ENCODE measurements at places on chromosomes 6 and 20.
A peak's percentile ranks its signal among the peaks of the same experiment; 100 is the strongest.

DNA sequence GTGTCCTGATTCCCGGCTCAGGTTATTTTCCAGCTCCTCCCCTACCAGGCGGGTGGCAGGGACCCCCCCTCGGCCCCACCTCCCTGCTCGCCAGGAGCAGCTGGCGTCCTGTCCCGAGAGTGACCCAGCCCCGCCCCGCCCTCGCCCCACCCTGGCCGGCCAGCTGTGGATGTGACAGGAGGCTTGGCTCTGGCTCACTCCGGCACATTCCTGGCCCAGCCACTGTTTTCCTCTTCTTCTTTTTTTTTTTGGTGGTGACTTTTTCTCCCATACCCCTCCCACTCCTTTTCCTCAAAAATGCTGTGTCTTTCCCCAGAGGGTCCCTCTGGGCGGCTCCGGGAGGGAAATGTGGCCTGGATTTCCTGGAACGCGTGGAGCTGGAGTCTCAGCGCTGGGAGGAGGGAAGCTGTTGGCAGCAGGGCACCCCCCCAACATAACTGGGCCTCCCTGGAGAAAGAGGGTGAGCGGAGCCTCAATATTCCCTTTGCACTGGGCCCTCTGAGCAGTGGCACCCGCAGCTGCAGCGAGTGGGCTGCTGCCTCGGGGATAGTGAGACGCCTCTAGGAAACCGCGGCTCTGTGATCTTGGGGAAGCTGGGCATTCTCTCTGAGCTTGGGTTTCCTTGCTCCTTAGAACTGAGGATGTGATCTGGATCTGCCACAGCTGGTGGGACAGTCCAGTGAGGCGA is 28.3 kb upstream of the CSNK2A1 start:
- no peak overlapping the region for H3K27ac ChIP-seq
- no peaks in the 10 kb centered on the region for H3K4me1 ChIP-seq
- no peak for ATAC-seq
- no peaks in the 10 kb centered on the region for H3K36me3 ChIP-seq

- H3K27me3 ChIP-seq, result no peaks in the 10 kb centered on the region
- no peak for ATAC-seq
- H3K4me3 ChIP-seq, result peak overlapping the region; percentile 83
- peak overlapping the region; percentile 68 for H3K27ac ChIP-seq
Measured at GRCh38 chr20:406200-407132, 1.6 kb upstream of the RBCK1 start.

GRCh38 chr6:138692058-138692977 is 81.3 kb upstream of the CCDC28A start:
- H3K4me1 ChIP-seq, result no peaks in the 10 kb centered on the region
- H3K36me3 ChIP-seq, result no peaks in the 10 kb centered on the region
- peaks cover 32% of the 10 kb centered on the region for H3K27me3 ChIP-seq
- peak; percentile 71 for ATAC-seq

- ATAC-seq, result no peak
- peaks cover 7% of the 10 kb centered on the region for H3K4me1 ChIP-seq
- no peak overlapping the region for H3K27ac ChIP-seq
- H3K27me3 ChIP-seq, result peaks cover 46% of the 10 kb centered on the region
Measured at GRCh38 chr20:58212636-58213035, 15.8 kb downstream of the ANKRD60 start.

DNA sequence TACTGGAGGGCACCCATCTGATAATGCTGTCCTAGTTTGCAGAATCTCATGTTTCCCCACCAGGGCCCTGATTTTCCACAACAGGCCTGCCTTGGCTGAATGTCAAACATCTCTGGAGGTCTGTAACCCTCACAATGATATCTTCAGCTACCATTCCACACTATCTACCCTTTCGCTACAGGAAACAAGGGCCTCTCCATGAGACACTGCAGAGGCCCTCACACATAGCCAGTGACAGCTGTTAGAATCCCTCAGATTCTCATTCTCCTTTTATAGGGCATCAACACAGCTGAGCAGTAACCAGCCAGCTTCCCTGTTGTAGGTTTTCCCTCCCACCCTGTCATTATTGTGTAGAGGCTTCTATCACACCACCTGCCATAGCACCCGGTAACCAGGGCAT is 29.6 kb upstream of the MICB start:
- H3K4me1 ChIP-seq, result peaks cover 90% of the 10 kb centered on the region
- H3K4me3 ChIP-seq, result no peak overlapping the region
- peaks cover 69% of the 10 kb centered on the region for H3K36me3 ChIP-seq
- no peaks in the 10 kb centered on the region for H3K27me3 ChIP-seq
- H3K27ac ChIP-seq, result no peak overlapping the region
- no peak for ATAC-seq

GRCh38 chr6:129251669-129252376 is 368.9 kb downstream of the LAMA2 start:
- H3K36me3 ChIP-seq, result no peaks in the 10 kb centered on the region
- H3K27ac ChIP-seq, result no peak overlapping the region
- no peak overlapping the region for H3K4me3 ChIP-seq
- H3K27me3 ChIP-seq, result no peaks in the 10 kb centered on the region

DNA sequence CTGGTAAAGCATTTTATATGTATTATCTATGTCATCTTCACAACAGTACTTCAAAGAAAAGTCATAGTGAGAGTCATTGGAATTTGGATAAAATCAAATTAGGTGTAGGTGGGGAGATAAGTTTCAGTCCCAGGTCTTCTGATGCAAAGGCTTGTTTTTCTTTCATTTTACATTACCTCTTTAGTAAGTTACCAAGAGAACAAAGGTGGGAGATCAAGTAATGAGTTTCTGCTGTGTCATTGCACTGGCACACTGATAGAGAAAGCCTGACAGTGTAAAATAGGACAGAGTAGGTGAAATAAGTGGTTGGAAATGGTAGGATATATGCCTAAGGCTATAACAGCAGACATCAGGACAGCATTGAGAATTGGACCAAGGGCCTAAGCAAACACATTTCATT is 250.4 kb downstream of the NKAIN2 start:
- H3K36me3 ChIP-seq, result no peaks in the 10 kb centered on the region
- H3K27ac ChIP-seq, result no peak overlapping the region
- no peak for ATAC-seq
- no peaks in the 10 kb centered on the region for H3K27me3 ChIP-seq

DNA sequence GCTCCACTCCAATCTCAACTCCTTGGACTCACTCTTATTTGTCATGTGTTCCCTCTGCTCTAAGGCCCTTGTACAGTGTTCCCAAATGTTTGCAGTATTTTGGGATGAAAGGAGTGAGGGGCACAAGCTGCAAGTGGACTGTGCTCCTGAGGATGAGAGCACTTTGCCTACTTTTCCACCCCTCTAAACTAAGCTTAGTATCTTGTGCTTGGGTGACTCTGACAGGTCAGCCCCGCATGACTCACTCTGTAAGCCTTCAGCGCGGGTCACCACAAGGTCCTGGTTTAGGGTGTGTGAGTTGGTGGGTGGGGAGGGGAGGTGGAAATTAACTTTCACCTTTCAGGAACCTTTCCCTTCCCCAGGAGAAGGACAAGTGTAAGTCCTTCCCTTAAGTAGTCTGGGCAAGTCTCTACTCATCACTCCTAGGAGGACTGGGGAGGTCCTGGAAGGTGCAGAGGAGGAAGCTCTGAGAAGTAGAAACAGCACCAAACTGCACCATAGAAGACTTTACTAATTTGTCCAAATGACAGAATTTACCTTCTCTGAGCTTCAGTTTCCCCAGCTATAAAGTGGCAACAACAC is 68.8 kb upstream of the EPB41L1 start:
- peaks cover 6% of the 10 kb centered on the region for H3K4me1 ChIP-seq
- H3K27ac ChIP-seq, result no peak overlapping the region
- H3K36me3 ChIP-seq, result no peaks in the 10 kb centered on the region
- no peak overlapping the region for H3K4me3 ChIP-seq
- H3K27me3 ChIP-seq, result peaks cover under 1% of the 10 kb centered on the region

- no peaks in the 10 kb centered on the region for H3K36me3 ChIP-seq
- H3K4me1 ChIP-seq, result no peaks in the 10 kb centered on the region
- H3K27me3 ChIP-seq, result no peaks in the 10 kb centered on the region
- no peak overlapping the region for H3K27ac ChIP-seq
Measured at GRCh38 chr6:118029967-118030366, 122.9 kb downstream of the SLC35F1 start.

DNA sequence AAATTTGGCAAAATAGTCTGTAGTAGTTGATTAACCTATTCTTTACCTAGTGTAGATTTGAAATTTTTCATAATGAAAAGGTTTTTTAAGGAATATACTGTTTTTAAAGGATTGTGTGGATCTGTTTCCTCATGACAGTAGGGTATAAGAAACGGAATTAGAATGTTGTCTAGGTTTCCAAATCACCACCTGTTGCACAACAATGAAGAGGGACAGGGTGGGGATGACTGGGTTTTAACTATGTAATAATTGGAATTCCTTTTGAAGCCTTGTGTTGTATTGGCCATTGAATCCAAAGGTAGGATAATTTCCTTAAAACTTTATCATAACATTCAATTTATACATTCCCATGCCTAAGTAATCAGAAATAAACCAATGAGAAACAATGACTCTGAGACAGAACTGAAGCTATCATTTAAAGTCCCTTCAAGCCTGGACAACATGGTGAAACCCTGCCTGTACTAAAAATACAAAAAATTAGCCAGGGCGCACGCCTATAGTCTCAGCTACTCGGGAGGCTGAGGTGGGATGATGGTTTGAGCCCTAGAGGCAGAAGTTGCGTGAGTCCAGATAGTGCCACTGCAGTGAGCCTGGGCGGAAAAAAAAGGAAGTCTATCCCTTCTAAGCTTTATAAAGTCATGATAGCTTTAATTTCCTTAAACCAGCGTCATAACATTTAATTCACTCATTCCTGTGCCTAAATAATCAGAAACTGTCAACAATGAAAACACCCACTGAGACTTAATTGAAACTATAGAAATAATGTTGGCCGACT is 18.3 kb upstream of the SLC17A5 start:
- no peaks in the 10 kb centered on the region for H3K36me3 ChIP-seq
- H3K4me1 ChIP-seq, result no peaks in the 10 kb centered on the region
- H3K4me3 ChIP-seq, result no peak overlapping the region
- no peak for ATAC-seq
- no peak overlapping the region for H3K27ac ChIP-seq

DNA sequence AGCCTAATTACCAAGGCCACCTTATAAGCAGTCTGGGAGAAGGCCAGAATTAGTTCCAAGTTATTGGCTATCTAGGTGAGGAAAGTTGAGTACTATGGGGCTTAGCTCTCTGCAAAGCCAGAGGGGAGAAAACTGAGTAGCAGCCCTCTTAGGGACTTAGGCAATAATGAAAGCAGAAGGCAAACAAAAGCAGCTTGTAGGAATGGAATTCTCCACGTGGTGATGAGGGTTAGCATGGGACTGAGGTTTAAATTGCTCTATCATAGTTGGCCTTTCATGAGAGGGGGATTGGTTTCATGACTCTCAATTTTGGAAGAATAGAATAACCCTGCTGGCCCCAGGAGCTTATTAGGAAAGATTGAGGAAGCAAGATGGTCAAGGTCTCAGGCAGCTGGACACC is 7.0 kb upstream of the UBE2J1 start:
- no peaks in the 10 kb centered on the region for H3K27me3 ChIP-seq
- no peak overlapping the region for H3K4me3 ChIP-seq
- peaks cover 60% of the 10 kb centered on the region for H3K4me1 ChIP-seq
- H3K36me3 ChIP-seq, result no peaks in the 10 kb centered on the region

DNA sequence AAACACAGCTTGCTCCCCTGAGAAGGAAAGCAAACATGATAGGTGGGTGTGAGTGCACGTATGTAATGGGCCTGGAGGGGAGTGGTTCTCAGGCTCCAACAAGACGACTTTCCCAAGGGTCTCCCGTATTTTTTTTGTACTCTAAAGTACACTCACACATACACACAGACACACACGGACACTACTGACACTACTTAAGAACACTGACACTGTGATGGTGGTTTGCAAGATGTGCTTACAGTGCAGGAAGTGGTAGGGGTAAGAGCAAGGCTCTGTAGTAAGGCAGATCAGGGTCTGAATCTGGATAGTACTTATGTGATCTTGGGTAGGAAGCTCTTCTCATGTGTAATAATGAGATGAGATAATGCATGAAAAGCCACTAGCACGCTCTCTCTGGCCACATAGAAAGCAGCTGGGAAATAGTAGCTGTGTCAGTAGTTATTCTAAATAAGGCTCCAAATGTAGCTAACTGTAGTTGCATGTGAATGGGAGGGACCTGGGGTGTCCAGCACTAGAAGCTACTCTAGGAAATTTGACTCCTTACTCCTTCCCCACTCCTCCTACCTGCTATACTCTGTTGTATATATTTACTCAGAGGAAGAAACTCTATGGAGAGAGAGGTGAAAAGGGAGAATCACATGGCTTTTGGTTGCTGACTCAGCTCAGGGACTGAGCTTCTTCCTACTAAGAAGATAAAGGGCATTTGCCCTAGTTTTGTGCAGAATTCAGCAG is 8.4 kb upstream of the ZBTB24 start:
- H3K27me3 ChIP-seq, result no peaks in the 10 kb centered on the region
- H3K4me3 ChIP-seq, result no peak overlapping the region
- no peak overlapping the region for H3K27ac ChIP-seq
- ATAC-seq, result peak; percentile 64

GRCh38 chr20:5434116-5434515 is 117.4 kb upstream of the PROKR2 start:
- no peak for ATAC-seq
- peaks cover 24% of the 10 kb centered on the region for H3K27me3 ChIP-seq
- H3K36me3 ChIP-seq, result no peaks in the 10 kb centered on the region
- H3K4me1 ChIP-seq, result no peaks in the 10 kb centered on the region
- no peak overlapping the region for H3K27ac ChIP-seq

GRCh38 chr6:139014945-139015344 is 13.6 kb upstream of the ABRACL start:
- no peaks in the 10 kb centered on the region for H3K36me3 ChIP-seq
- H3K4me3 ChIP-seq, result no peak overlapping the region
- no peak overlapping the region for H3K27ac ChIP-seq
- H3K27me3 ChIP-seq, result no peaks in the 10 kb centered on the region

GRCh38 chr6:10210052-10210451 is 204.8 kb downstream of the TFAP2A start:
- H3K27ac ChIP-seq, result no peak overlapping the region
- peaks cover 16% of the 10 kb centered on the region for H3K27me3 ChIP-seq
- H3K4me3 ChIP-seq, result no peak overlapping the region
- no peaks in the 10 kb centered on the region for H3K36me3 ChIP-seq
- no peak for ATAC-seq

- no peak overlapping the region for H3K27ac ChIP-seq
- H3K36me3 ChIP-seq, result no peaks in the 10 kb centered on the region
- ATAC-seq, result no peak
- H3K4me3 ChIP-seq, result no peak overlapping the region
Measured at GRCh38 chr6:39452306-39453145, 130.0 kb upstream of the KCNK16 start.

DNA sequence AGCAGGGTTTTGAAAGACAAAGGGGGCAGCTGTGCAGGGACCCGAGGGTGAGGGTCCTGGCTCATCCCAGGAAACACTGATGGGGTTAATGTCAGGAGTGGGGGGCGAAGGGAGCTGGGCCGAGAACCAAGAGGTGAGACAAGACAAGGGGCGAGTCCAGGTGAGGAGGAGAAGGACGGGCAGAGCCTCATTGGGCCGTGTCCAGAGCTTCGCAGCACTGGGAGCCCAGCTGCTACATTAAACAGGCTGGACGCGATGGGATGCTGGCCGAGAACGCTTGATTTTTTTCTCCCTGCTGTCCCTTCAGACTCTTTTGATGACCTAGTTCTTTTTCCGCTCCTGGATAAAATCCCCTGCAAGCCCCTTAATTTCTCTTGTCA is 172.8 kb upstream of the SNX9 start:
- no peak overlapping the region for H3K4me3 ChIP-seq
- H3K4me1 ChIP-seq, result peaks cover 6% of the 10 kb centered on the region
- ATAC-seq, result no peak
- H3K36me3 ChIP-seq, result peaks cover 59% of the 10 kb centered on the region
- no peaks in the 10 kb centered on the region for H3K27me3 ChIP-seq

Data from stimulated activated memory B cell treated with anti-CD40 and anti-IgM and Interleukin-4, amounts not matched to agents 10 μg/mL and 1 μg/mL and 100 μg/mL, for 72 hours (primary cell).